NCI-H1105 treated with DMSO at 0.1 percent for 48 hours (cell line): ENCODE measurements at places on chromosomes 4 and X.

DNA sequence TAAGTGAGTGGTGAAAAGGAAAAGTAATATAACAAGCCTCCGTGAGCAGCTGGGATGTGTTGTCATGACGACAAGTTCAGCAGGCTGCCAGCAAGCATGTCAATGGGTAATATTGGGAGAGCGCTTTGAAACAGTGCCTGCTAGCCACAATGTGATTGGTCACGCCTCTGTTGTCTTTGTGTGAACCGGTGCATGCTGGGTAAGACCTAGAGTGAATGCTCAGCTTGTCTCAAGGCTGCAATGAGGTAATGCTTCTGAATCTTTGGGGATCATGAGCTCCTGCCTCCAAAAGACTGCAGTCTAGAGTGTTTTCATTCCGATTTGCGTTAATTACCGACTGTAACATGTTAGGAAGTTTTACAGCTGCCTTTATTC lies 54.9 kb downstream of the STOX2 start:
- DNase-seq = peak; percentile 89

DNA sequence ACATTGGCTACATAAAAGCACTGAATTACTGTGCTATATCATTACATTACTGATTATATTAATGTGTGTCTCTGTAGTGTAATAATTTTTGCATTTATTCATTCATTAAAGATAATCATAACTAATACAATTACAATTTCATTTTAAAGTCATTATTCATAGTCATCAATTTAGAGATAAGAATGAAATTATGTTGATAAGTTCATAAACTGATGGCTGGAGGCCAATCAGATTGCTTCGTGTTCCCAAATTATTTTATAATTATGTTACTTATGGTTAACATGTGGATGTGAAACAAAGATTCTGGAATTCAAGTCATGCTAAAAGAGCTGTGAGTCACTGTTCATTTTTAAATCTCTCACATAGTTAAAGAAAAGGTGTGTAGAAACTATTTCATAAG lies 223.4 kb upstream of the HAND2 start:
- DNase-seq = no peak

DNA sequence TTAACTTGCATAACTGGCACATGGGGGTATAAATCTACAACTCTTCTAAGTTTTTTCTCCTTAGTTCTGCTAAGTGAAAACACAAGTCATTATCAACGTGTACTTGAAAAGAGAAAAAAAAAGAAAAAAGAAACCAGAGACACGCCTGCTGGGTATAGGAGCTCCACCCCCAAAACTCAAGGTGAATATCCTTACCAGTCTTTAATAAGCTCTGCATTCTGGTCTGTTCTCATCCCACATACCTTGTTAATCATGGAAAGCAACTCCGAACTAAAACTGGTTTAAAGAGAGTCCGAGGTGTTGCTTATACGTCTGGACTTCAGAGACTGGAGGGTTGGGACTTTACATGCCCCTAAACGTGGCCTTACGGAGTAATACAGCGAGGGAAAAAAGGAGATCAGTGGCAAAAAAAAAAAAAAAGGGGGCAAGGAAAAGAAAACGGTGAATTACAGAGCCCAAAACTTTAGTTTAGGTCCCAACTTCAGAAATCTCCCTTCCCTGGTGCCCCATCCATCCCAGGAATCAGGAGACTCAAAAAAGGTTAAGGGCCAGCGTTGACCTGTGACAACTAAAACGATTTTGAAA lies 1.0 kb downstream of the PGRMC2 start:
- peak; percentile 26 for DNase-seq

- no peak for DNase-seq
Measured at GRCh38 chr4:185232370-185232769, 23.0 kb downstream of the SNX25 start.

DNA sequence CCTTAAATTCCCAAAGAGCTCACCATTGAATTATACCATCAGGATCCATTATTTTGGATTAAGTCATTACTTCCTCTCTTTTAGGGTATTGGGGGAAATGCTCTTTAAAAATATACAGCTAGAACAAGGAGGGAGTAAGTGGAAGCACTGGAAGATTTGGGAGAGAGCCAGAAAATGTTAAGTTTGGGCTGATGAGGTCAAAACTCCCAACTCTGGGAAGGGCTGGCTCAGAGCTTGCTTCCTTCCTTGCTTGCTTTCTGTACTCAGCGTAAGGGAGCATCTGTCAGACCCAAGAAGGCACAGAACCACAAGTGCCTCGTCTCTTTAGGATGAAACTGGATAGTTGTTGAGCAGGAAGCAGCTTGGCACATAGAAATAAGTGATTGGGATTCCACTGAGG lies 138.2 kb downstream of the GUCY2F start:
- no peak for DNase-seq

DNA sequence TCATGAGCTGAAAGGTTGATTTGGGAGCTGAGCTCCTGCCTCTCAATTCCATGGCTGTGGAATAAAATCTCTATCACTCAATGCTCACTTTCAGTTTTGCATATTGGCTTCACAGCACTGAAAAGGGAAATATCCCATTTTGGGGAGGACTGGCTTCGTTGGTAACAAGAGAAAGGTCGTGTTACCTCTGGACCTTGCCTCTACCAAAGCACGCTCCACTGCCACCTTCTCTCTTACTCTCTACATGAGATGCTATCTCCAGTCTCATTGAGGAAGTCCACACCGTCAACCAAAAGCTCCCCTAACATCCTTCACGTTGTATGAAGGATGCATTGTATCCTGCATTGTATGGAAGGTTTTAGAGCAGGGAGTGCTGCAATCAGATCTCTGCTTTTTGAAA lies 195.0 kb upstream of the LDB2 start:
- no peak for DNase-seq

- DNase-seq = no peak
Measured at GRCh38 chr4:105944540-105944939, 49.3 kb downstream of the NPNT start.

GRCh38 chrX:153667956-153668396 lies 5.6 kb downstream of the PNCK start:
- DNase-seq = peak; percentile 78

- no peak for DNase-seq
Measured at GRCh38 chrX:65688403-65688871, 21.0 kb downstream of the MSN start.

DNA sequence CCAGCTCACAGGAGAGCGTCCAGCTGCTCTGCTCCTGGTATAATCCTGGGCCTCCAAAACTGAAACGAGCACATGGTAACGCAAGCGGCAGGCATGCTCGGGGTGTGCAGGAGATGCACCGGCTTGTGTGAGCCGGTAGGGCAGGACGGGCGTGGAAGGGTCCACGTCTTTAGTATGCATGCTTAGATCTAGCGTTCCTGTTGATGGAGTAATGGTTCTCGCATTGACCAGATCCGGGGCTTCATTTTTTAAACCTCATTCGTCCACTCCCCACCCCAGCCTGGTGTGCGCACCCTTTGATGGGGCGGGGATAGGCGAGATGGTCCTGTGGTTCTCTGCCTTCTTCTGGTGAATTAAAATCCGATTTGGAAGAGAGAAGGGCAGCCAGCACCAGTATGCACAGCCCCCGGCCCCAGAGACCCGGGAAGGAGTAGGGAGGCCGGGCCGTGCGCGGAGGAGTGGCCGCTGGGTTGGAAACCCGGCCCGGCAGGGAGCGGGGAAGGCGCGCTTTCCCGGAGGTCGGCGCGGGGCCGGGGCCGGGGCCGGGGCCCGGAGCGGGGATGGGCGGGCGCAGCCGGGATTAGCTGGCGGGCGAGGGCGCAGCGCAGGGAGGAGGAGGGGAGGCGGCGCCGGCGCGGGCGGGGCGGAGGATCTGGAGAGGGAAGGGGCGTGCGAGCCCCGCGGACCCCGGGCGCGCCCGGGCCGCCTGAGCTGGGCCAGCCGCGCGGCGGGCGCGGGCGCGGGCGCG lies 39.9 kb downstream of the FAM149A start:
- DNase-seq = peak; percentile 16
